ENCODE measurements at places on chromosomes 11 and 22.

- no peak for DNase-seq
Measured at GRCh38 chr22:42069801-42070516, 653 bp downstream of the NAGA start.

DNA sequence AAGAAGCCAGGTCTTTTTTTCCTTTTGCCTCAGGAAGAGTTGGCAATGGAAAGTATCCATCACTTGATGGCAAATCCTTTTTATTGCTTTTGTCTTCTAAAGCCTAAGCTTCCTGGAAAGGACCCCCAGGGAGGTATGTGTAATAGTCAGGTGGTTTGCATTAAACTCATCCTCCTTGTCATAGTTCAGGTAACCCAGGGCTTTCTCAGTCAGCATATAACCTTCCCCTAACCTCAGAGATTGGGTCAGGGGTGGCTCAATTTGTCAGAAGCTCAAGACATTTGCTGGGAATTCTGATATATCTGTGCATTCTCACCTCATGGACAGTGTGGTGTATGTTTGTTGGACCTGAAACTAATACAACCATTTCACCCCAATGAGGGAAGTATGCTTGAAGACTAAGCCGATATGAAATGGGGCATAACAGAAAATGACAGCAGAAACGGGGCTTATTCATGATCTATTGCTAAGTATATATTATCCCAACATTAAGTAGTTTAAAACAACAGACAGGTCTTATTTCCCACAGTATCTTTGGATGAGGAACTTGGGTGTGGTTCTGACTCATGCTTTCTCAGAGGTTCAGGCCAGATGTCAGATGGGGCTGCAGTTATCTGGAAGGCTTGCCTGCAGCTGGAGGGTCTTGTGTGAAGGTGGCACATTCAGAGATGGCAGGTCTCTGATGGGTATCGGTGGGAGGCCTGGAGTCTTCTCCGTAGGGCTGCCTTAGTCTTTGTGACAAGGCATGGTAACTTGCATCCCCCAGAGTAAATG, 135.8 kb upstream of the SPON1 start:
- DNase-seq: no peak

GRCh38 chr11:81993755-81994154, 739.9 kb downstream of the FAM181B start:
- DNase-seq: no peak

DNA sequence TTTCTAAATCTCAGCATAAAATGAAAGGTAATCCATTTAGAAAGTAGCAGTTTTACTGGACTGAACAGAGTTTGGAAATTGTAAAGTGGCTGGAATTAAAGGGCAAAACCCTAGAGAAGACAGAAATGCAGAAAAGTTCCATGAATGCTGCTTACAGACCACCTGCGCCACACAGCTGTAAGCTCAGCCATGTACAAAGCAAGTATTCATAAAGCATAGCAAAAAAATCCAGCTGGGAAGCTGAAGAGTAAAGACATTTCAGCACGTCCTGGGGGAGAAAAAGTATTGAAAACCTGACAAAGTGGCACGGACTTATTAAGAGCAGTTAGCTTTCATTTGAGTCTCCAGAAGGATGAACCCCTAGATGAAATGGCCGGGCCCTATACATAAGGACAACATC, 220.1 kb upstream of the CNTN5 start:
- DNase-seq: no peak

GRCh38 chr22:29795663-29796062, 28.5 kb downstream of the UQCR10 start:
- no peak for DNase-seq

DNA sequence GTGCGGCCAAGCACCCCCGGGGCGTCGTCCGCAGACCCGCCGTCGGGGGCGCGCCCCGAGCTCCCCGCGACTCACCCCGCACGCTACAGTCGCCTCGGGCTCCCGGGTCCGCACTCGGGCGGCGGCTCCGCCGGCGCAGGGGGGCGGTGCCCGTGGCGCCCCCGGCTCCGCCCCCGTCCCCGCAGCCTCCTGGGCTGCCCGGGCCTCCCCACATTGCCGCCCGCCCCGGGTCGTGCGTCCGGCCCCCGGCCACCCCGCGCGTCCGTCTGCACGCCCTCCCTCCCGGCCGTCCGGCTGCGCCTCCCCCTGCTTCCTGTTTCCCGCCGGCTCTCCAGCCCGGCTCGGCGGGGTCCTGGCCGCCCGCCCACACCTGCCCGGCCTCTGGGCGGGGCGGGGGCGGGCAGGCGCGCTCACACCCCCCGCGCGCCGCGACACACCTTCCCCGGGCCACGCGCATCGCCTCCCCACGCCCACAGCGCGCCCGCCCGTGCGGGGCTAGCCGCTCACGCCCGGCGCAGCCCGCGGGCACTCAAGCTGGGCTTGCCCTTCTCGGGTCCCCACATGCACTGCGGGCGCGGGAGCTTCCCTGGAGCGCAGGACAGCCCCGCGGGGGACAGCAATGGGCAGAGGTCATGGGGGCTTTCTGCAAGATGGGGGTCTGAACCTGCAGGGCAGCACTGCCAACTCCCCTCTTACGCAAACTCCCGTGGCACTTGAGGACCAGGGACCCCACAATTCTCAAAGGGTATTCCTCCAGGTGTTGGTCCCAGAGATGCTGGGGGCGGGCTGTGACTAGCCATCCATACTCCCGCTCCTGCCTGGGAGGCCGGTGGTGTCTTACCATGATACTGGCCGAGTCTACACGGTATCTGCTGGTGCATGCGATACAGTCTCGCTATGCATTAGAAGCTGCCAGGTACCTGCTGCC, at the start of gene CARD10:
TSS of gene CARD10 (minus strand) at position 148 of the 928 bp plus-strand sequence. CDS start 215 bp downstream, outside the sequence.
- DNase-seq: peak; percentile 66

- DNase-seq: no peak
Measured at GRCh38 chr22:25370322-25370721, 150.9 kb downstream of the CRYBB2 start.

DNA sequence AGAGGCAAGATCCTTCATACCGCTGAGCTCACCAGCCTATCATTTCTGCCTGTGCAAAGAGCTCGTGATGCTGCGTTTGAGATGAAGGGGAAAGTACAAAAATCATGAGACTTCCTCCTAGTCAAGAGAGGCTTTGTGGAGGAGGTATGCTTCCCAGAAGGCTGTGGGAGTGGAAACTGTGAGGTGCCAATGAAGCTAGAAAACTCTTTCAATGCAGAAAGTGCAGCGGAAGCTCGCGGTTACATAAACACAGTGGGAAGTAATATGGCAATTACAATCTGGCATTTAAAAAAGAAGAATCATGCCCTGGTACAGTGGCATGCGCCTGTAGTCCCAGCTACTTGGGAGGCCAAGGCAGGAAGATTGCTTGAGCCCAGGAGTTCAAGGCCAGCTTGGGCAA, 134.8 kb downstream of the EHF start:
- no peak for DNase-seq

GRCh38 chr22:50318698-50319411, 8.0 kb downstream of the DENND6B start:
- DNase-seq: no peak

GRCh38 chr11:8317159-8317558, 53.5 kb upstream of the LMO1 start:
- no peak for DNase-seq

GRCh38 chr22:22156716-22157347, 87.8 kb upstream of the VPREB1 start:
- DNase-seq: peak; percentile 67

DNA sequence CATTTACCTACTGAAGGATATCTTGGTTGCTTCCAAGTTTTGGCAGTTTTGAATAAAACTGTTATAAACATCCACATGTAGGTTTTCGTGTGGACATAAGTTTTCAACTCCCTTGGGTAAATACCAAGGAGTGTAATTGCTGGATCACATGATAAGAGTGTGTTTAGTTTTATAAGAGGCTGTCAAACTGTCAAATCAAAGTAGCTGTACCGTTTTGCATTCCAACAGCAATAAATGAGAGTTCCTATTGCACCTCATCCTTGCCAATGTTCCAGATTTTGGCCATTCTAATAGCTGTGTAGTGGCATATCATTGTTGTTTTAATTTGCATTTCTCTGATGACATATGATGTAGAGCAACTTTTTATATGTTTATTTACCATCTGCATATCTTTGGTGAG, 190.8 kb upstream of the SYN3 start:
- no peak for DNase-seq

DNA sequence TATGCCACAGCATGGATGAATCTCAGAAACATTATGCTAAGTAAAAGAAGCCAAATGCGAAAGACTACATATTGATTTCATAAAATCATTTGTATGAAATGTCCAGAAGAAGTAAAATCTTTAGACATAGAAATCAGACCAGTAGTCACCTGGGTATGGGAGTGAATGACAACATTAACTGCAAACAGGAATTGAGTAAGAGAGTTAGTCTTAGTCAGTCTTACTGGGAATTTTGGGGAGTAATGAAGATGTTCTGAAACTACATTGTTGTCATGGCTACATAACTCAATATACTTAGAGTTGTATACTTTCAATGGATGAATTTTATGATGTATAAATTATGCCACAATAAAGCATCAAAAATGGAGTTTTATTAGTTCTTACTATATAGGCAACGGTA, 107.8 kb upstream of the CHORDC1 start:
- DNase-seq: no peak

GRCh38 chr22:33209930-33210784, 152.0 kb upstream of the SYN3 start:
- DNase-seq: peak; percentile 50

GRCh38 chr22:24323233-24323632, 52.6 kb downstream of the SPECC1L start:
- DNase-seq: no peak

DNA sequence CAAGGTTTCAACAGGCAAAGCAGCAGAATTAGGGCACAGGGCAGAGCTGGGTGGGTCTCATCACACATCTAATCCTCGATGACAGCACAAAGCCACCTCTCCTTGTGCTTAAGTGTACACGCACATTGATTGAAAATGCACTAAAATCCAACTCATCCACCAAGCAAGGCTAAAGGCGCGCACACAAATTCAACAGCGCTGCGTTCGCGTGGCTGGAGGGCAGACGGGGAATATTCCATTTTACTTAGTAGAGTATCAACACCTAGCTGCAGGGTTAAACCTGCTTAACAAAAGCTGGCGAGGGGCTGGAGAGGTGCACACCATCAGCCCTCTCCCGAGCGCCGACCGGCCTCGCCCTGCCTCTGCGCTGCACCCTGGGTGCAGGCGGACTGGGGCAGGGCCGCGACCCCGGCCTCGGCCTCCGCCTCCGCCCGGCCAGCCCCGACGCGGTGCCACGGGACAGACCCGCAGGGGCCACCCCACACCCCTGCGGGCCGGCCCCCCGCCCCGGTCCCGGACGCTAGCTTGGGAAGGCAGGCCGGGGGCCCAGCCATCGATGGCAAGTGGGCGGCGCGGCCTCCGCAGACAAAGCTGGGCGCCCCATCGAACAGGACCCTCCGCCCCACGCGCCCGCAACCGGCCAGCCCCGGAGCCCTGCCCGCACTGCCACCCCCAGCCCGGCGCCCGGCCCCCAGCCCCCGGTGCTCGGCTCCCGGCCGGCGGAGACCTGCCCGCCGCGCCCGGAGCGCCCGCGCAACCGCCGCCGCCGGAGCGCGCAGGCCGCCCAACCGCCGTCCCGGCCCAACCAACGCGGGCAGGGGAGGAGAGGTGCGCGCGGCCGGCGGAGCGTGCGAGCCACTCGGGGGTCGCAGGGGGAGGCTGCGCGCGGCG, 929 bp downstream of the PRDM10 start:
- DNase-seq: peak; percentile 82

- peak; percentile 64 for DNase-seq
Measured at GRCh38 chr22:36419177-36419911, 31.6 kb upstream of the MYH9 start.

DNA sequence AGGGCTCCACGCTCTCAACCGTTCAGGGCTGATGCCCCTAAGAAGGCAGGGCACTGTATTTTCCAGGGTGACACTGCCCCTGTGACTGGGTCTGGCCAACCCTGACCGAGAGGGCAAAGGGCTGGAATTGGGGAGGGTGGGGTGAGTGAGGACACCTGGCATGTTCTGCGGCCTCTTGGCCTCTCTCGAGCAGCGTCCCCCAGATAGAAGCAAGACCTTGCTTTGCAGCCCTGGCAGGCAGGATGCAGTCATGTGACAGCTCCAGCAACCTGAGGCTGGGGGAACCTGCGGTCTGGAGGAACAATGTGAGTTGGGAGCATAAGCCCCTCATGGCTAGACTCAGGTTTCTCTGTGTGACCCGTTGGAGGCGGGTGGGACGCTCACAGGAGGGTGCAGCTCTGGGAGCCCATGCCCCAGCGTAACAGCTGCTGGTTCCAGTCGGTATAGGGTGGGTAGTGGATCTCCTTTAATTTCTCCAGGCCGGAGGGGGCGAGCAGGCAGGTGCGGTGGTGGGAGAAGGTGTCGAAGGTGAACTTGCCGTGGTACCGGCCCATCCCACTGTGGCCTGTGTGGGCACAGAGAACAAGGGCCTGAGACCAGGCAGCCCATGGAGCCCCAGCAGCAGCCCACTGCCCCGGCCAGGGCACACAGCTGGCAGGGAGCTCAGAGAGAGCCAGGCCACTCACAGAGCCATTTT, 11.4 kb downstream of the ALDH3B2 start:
- DNase-seq: no peak

- peak; percentile 70 for DNase-seq
Measured at GRCh38 chr22:29308791-29309262, 2.4 kb downstream of the GAS2L1 start.

- no peak for DNase-seq
Measured at GRCh38 chr11:78991681-78992080, 417.0 kb upstream of the NARS2 start.

DNA sequence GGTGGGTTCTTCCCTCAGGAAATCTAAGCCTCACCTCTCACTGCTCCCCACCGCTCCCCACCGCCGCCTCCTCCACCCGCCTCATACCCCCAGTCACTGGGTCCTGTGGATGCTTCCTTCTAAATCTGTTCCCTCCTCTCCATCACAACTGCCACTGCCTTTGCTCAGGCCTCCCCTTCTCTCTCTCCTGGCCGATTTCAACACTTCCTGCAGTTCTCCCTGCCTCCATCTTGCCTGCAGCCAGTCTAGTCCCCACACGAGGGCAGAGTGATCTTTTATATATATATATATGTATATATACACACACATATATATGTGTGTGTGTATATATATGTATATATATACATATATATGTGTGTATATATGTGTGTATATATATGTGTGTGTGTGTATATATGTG, 27.8 kb downstream of the CREB3L1 start:
- no peak for DNase-seq

GRCh38 chr11:95608093-95608492, 181.5 kb downstream of the FAM76B start:
- no peak for DNase-seq

- DNase-seq: no peak
Measured at GRCh38 chr11:92875473-92875872, 94.0 kb upstream of the MTNR1B start.

DNA sequence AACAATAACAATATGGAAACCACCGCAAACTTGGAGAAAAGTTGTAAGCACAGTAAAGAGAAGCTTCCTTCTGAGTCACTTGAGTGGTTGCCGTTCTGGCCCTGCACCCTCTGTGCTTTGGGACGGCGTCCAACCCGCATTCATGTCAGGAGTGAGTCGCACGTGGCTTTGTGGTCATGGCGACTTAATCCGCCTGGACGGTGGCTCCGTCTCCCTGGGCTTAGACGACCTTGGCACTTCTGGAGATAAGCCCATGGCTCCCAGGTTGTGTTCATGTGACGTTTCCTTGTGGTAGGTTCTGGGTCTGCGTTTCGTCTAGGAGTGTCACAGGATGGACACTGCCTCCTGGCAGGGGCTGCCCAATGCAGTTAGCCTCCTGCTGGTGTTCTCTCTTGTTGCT, 40.5 kb downstream of the TPCN2 start:
- DNase-seq: peak; percentile 88

GRCh38 chr11:123083623-123084029, 21.7 kb upstream of the HSPA8 start:
- peak; percentile 84 for DNase-seq

GRCh38 chr11:2428322-2428795, 16.0 kb downstream of the TRPM5 start:
- DNase-seq: peak; percentile 80

- DNase-seq: no peak
Measured at GRCh38 chr11:130409594-130410388, 18.6 kb downstream of the ADAMTS8 start.

Data from AG08396 (cell line).